Thoracic aorta (tissue), 2 donors: ENCODE measurements at places on chromosomes 7 and 10.

GRCh38 chr7:130417213-130417612 lies 23.6 kb downstream of the CEP41 start:
- no peak for DNase-seq

DNA sequence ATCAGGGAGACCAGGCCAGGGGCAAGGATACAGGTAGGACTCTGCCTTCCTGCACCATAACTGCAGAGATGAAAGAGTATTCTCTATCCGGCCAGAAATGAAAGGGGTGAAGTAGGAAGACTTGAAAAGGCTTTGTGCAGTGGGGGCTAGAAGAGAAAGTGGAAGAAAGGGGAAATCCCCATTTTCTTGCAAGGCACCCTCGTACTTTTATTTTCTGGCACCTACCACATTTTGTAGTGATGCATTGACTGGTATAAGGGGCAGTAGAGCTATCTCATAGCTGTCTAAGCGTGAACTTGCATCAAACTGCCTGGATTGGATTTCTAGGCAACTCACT lies 752 bp upstream of the CAMK2G start:
- DNase-seq = no peak

DNA sequence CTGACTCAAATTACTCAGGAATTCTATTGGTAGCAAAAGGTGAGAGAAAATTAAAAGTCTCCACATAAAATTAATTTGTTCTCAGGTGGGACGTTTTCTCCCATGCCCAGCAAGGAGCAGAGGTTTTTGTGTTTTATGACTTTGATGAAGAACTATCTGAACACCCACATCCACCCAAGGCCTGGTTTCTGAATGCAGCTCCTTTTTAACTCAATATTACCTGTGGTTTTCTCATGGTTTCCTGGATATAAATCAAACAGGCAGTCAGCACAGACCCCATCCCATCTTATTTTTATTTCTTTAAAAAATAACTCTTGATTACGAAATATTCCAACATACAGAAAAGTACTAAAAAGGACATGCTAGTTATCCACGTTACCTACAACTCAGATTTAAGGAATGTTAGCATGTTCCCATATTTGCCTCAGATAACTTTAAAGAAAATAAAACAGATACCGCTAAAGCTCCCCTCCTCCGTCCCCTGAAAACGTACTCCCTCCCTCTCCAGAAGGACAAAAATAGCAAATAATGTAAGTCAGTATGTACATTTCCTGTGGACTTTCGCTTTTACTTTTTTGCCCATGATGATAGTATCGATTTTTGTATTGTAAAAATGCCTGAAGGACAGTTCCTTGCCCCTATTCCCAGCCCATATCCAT lies 43.4 kb downstream of the GLI3 start:
- no peak for DNase-seq

GRCh38 chr7:113128031-113128430 lies 9.7 kb upstream of the SMIM30 start:
- no peak for DNase-seq

DNA sequence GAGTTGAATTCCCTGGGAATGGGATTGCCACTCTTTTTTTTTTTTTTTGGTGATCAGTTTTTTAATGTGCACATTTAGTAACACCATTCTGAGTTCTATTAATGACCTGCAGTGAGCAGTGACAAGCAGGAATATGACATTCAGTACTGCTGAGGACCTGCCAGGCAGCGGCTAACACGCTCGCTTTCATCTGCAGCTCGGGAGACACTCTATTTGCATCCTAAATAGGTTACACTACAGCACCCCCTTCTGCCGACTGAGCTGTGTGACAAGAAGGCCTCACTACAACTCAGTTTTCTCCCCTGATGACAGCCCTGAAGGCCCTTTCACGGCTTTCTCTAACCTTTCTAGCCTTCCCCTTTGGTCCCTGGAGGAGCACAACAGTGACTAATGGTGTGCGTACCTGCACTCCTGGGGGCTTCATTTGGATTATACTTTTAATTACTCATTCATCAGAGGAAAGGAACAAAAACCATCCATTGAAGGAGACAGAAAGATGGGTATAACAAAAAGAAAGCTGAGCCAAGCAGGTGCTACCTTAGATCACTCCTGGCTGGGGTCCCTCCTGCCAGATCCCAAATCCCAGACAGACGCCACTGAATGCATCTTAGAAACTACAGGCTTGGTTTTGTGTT lies 872.4 kb downstream of the LRMDA start:
- peak; percentile 41 for DNase-seq

DNA sequence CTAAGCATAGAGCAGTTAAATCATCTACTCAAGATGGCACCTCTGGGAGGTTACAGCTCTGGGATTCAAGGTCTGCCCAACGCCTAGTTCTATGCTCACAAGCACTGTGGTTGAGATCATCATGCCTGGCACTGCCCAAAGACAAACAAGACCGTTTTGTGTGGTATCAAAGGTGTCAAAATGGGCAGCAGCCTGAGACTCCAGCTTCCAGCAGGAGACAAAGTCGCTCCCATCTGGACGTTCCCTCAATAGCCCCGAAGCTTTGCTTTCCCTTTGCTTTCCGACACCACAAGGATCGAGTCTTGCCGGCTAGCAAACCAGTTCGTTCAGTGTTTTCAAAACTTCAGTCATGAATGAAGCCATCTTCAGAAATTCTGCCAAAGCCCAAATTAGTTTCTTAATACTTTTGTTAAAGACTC lies 5.1 kb downstream of the HABP2 start:
- DNase-seq = no peak

DNA sequence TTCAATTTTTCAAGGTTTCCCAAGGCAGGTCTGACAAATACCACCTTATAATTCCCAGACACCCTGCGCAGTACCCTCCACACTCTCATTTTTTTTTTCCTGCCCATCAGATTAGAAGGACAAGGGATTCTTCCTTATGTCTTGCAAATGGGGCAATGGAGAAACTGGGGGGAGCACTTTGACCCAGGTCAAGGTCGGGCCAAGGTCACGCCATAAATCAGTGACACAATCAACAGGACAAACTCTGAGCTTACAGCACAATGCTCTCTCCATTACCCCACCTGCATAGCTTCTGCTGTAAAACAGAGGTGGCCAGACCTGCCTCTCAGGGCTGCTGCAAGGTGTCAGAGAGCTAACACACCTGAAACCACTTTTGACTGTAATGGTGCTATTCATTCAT lies 254.4 kb upstream of the ZMIZ1 start:
- DNase-seq = no peak
